Fibroblast of villous mesenchyme (primary cell): ENCODE measurements at places on chromosomes 4 and X. TPM values are rescaled to one million over a fixed set of nuclear protein-coding genes. Genes with fewer than 3 reads are reported as not detected.

Gene FRMD7
- total RNA-seq: not detected in 2 replicates

Gene ADGRG2
- total RNA-seq: not detected in 2 replicates

Gene MAGEC2
- not detected in 2 replicates for total RNA-seq

Gene ART3
- total RNA-seq: not detected in 2 replicates

Gene ARSJ
- total RNA-seq: 49.3 and 69.5 TPM in 2 replicates

Gene TENM3
- total RNA-seq: 24.2 and 26.4 TPM in 2 replicates

Gene TKTL1
- not detected in 2 replicates for total RNA-seq

Gene SLC10A6
- under 0.01 TPM in 1 of 2 replicates, not detected in the other for total RNA-seq

Gene PDGFC
- 145 and 184 TPM in 2 replicates for total RNA-seq
